ENCODE measurements at places on chromosomes 2 and 18.

GRCh38 chr18:41706301-41706700 lies 248.7 kb upstream of the PIK3C3 start:
- no peak for DNase-seq

GRCh38 chr2:230137902-230138539 lies 69.3 kb upstream of the SLC16A14 start:
- no peak for DNase-seq

GRCh38 chr2:105168543-105168942 lies 73.0 kb upstream of the GPR45 start:
- DNase-seq: no peak

DNA sequence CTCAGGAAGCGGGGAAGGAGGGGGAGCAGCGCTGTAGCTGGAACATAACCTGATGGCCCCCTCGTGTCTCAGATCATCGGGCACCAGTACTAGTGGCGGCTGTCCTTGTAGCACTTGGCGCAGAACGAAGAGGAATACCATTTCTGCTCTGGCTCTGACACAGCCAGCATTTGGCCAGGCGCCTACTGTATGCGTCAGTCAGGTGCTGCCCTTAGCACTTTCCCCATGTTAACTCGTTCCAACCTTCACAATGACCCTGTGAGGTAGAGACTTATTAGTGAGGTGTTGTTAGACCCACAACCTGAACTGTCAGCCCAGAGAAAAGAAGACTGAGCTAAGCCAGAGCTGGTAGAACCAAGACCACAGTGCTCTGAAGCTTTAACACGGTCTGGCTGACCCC lies 47.7 kb upstream of the EML6 start:
- no peak for DNase-seq

DNA sequence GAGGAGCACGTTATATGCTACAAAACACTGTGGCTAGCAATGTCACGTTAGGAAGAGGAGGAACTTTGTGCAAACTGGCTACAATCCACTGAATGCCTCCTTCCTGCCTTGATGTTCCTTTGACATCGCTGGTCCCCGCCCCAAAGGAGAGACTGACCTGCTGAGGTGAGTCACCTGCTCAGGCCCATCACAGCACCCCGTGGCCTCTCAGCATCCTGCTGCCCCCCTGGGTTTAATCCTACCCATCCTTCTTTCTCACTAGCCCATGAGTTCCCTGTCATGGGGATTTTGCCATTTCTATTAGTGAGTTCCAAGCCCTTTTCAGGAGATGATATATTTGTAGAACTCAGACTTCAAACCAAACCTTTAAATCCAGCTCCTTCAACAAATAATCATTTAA lies 16.2 kb downstream of the DLGAP1 start:
- no peak for DNase-seq

- DNase-seq: no peak
Measured at GRCh38 chr2:109392816-109393661, 220.7 kb downstream of the SEPTIN10 start.

GRCh38 chr2:99725820-99726219 lies 236.0 kb upstream of the REV1 start:
- no peak for DNase-seq

- DNase-seq: no peak
Measured at GRCh38 chr18:74137920-74138538, 9.6 kb downstream of the FBXO15 start.

Data from bone marrow (tissue), 2 donors.